Mononuclear cell (primary cell): ENCODE measurements at places on chromosomes 1 and 21. TPM values are rescaled to one million over a fixed set of nuclear protein-coding genes. Genes with fewer than 3 reads are reported as not detected.

The COL11A1 gene
- total RNA-seq, result 0.10 TPM

The SDC3 gene
- 0.73 TPM for total RNA-seq

The CHI3L1 gene
- 0.94 TPM for total RNA-seq

The KLF17 gene
- total RNA-seq, result not detected

The ZNF687 gene
- total RNA-seq, result 45.5 TPM
